ENCODE measurements at places on chromosomes 11 and 22. TPM values are rescaled to one million over a fixed set of nuclear protein-coding genes. Genes with fewer than 3 reads are reported as not detected.

The ISX gene
- not detected for total RNA-seq

- peak; percentile 86 for DNase-seq
Measured at GRCh38 chr22:28813772-28814518, 13.6 kb upstream of the XBP1 start.

The WEE1 gene
- 37.8 TPM for total RNA-seq

The C11orf42 gene
- total RNA-seq, result not detected

GRCh38 chr22:19799322-19800190 is 39.0 kb downstream of the TBX1 start:
- no peak for DNase-seq

DNA sequence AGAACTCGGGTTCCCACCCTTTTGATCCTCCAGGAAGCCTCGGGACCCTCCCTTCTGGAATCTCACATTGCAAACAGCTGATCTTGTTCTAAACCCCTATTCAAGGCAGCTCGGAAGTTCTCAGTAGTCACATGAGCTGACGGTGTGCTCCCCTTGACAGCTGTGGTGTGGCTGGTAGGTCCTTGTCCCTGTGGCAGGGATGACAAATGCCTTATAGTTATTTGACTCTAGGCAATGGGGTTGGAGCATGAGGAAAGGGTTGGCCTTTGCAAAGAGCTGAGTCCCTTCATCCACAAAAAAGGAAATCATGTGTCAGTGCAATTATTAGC is 23.6 kb downstream of the EIF4G2 start:
- no peak for DNase-seq

DNA sequence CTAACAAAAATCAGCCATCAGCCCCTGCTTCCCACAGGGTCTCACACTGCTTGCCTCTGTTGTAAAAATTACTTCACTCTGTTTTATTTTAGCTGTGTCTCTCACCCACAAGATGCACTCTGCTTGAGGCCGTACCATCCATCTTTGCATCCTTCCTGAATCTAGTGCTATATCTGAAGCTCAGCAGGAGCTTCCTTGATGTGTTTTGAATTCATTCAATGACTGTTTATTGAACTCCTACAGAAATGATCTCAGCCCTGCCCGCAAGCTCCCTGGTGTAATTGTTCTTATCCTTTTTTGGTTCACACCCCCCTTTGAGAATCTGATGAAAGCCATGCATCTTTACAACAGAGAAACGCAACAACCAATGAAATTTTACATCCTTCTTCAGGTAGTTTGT is 310.2 kb upstream of the ZC3H12C start:
- DNase-seq, result no peak

- DNase-seq, result peak; percentile 19
Measured at GRCh38 chr11:18727479-18728236, 1.7 kb upstream of the IGSF22 start.

- DNase-seq, result no peak
Measured at GRCh38 chr11:68692115-68692514, 7.8 kb downstream of the GAL start.

The TSPAN32 gene
- not detected for total RNA-seq

The SLC1A2 gene
- total RNA-seq, result 0.10 TPM

The KCNA4 gene
- total RNA-seq, result not detected

DNA sequence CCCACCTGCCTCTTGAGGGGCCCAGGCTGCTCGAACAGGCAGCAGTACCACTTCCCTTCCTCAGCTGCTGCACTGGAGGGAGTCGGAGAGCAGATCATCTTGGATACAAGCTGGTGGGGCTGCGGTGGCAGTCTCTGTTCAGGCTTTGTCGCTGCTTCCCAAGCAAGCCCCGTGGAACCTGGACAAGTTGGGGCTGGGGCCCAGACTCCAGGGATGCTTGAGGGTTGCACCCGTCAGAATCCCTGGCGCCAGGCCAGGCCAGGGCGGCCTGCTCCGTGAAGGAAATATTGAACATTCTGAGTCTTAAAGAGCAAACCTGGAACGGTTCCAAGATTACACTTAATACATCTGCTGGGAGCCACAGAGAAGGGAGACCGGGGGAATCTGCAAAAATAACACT is 310.1 kb upstream of the SORL1-AS1 start:
- no peak for DNase-seq

GRCh38 chr22:17678817-17679385 is 40.3 kb downstream of the BCL2L13 start:
- no peak for DNase-seq

- DNase-seq, result no peak
Measured at GRCh38 chr11:75766443-75767227, 1.9 kb upstream of the DGAT2 start.

GRCh38 chr22:49930596-49931412 is 12.4 kb downstream of the CRELD2 start:
- DNase-seq, result peak; percentile 82

GRCh38 chr22:38401336-38402084 is 53.5 kb downstream of the KCNJ4 start:
- no peak for DNase-seq

Data from renal cortical epithelial cell (primary cell).